ENCODE measurements at places on chromosomes 2 and 18.

DNA sequence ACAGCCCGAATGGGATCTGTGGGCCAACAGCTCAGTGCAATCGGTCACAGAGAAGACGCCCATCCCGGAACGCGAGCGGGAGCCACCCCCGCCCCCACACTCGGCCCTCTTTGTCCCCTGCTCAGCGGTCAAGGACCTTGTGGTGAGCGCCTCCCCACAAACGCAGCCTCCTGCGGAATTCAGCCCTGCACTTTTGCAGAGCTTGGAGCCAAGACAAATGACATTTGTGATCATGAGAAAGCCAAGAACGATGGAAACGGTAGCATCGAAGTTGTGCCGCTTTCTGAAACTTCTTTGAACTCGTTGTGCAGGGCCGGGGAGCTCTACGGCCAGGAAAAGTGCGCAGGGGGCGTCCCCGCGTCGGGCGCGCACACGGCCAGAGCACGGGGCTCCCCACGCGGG lies 6.7 kb upstream of the SALL3 start:
- DNase-seq: no peak

DNA sequence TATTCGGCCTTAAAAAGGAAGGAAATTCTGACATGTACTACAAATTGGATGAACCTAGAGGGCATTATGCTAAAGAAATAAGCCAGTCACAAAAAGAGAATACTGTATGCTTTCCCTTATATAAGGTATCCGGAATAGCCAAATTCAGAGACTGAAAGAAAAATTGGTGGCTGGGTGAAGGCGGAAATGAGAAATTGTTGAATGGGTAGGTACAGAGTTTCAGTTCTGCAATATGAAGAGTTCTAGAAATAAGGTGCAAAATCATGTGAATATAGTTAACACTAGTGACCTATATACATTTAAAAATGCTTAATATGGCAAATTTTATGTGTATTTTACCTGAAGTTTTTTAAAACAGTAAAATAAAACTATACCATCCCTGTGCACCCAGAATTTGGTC lies 43.1 kb downstream of the RMP24 start:
- DNase-seq: no peak

DNA sequence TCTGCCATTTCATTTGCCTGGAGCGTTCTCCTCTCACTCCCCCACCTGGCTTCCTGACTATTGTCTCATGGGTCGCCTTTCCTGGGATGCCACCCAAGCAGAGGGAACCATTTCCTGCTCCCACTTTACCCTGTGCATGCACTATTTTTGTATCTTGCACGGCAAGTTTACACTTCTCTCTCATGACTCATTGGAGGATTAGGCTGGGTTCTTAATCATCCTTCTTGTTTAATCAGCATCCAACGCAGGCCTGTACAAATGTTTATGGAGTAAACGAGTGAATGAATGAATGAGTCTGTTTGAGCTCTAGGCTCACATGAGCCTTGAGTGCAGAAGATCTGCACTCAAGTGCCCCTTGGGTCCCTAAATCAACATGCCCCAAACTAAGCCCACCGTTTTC lies 3.8 kb upstream of the ARHGAP25 start:
- no peak for DNase-seq

- DNase-seq: no peak
Measured at GRCh38 chr2:14015113-14015630, 617.3 kb upstream of the LRATD1 start.

DNA sequence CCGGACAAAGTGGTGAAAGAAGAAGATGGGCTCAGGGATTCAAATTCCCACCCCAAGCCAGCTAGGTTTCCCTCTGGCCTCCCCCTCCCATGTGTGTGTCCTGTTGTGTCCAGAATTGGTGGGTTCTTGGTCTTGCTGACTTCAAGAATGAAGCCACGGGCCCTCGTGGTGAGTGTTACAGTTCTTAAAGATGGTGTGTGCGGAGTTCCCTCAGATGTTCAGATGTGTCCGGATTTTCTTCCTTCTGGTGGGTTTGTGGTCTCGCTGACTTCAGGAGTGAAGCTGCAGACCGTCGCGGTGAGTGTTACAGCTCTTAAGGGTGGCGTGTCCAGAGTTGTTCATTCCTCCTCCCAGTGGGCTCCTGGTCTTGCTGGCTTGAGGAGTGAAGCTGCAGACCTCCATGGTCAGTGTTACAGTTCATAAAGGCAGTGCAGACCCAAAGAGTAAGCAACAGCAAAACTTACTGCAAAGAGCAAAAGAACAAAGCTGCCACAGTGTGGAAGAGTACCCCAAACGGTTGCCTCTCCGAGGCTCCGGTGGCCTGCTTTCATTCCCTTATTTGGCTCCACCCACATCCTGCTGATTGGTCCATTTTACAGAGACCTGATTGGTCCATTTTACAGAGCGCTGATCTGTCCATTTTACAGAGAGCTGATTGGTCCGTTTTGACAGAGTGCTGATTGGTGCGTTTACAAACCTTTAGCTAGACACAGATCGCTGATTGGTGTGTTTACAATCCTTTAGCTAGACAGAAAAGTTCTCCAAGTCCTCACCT lies 37.7 kb upstream of the KLF11 start:
- DNase-seq: no peak

DNA sequence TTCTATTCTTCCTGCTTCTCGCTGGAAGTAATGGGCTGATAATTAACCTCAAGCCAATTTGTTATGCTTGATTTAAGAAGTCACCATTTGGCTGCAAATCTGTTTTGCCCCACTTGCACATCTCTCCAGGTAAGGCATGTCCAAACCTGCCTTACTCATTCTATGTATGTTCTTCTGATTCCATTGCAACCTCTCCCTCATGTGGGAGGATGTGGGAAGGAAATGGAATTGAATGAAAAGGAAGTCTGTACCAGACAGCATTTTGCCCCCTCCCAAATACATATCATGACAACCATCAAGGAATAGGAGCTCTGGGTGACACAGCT lies 131.7 kb downstream of the NRP2 start:
- DNase-seq: no peak

DNA sequence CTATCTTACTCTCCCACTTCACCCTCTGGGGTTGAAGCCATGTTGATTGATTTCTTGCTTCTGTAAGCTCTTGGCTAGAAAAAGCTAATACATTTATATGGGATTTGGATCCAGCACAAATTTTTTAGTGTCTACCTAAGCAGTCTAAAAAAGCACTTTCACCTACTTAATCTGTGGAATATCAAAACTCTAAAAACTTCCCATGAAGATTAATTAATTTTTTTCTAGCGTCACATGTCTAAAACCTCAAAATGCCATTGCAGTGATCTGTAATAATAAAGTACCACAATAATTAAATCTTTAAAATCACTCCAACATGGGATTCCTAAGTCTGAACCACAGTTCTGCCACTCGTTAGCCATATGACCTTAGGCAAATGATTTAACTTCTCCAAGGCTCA lies 180.1 kb downstream of the EN1 start:
- no peak for DNase-seq

DNA sequence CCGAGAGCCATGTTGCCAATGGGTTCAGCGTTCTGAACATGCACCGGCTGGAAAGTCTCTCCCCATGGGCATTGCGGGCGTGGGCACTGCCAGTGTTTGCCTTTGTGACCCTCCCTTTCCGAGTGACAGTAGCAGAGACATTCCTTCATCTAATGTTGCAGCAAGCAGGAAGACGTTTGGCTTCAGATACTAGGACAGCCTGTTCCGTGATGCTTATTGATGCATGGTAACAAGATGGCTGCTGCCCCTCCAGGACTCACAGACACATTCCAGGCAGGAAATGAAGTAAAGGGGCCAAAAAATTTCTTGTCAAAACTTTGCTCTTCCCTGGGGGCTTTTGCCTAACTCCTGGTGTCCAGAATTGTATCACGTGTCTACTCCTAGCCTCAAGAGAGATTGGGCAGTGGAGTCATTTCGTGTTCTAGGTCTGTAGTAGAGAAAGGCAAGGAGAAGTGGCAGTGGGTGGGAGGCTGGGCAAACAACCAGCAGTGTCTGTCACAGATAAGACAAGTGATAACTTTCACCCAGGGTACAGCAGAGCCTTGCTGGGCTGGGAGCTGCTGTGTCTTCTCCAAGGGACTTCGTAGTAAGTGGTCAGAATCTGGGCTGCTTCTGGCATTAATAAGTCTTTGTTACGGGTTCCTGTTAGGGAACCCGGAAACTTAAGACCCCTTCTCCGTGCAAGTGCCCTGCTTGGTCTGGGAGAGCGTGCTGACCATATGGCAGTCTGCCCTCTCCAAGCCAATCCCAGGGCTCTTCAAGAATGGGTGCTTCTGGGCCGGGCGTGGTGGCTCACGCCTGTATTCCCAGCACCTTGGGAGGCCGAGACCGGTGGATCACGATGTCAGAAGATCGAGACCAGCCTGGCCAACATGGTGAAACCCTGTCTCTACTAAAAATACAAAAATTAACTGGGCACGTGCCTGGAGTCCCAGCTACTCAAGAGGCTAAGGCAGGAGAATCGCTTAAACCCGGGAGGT lies 93.5 kb downstream of the TFCP2L1 start:
- no peak for DNase-seq

GRCh38 chr2:156472686-156473085 lies 36.5 kb downstream of the GPD2 start:
- DNase-seq: no peak

DNA sequence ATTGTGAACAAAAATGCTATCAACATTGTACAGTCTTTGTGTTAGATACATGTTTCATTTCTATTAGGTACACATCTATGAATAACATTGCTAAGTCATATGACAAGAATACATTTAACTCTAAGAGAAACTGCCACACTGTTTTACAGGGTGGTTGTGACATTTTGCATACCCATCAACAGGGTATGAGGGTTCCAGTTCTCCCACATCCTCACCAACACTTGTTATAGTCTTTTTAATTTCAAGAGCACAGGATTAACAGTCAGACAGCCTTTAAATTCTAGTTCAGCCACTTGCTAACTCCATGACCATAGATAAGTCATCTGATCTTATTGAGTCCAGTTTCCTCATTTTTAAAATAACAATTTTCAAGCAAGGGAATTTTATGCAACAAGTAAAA lies 92.5 kb upstream of the PPP1CB start:
- no peak for DNase-seq

DNA sequence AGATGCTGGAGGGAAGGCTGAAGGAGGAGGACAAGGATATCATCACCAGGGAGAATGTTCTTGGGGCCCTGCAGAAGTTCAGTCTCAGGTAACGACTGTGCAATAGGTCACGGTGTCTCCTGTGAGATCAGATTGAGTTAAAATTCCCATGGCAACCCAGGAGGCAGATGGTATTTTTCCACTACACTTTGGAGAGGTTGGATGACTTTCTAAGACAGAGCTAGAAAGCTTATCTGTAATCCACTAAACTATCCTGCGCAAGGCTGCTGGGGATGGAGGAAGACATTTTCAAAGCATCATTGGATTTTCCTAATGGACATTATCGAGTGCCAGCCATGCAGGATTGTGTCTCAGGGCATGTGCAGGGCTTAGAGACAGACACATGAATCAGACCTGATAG lies 74.6 kb downstream of the ARMC9 start:
- DNase-seq: no peak

DNA sequence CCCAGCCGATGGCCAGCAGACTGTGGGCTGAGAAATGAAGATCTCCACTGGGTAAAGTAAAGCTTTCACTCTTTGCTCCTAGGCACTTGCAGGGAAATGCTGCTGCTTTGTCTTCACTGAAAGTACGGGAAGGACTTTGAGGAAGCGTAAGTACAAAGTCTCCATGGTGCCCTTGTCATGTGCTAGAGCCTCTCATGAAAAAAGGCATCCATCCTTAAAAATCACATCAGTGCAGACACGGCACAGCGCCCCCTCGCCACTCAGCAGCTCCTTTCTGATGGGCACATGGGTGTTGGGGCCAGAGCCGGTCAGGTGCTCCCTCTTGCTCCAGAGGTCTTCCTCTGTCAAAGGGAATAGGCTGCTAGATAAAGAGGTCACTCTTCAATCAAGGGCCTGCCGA lies 109.0 kb upstream of the STPG4 start:
- no peak for DNase-seq

DNA sequence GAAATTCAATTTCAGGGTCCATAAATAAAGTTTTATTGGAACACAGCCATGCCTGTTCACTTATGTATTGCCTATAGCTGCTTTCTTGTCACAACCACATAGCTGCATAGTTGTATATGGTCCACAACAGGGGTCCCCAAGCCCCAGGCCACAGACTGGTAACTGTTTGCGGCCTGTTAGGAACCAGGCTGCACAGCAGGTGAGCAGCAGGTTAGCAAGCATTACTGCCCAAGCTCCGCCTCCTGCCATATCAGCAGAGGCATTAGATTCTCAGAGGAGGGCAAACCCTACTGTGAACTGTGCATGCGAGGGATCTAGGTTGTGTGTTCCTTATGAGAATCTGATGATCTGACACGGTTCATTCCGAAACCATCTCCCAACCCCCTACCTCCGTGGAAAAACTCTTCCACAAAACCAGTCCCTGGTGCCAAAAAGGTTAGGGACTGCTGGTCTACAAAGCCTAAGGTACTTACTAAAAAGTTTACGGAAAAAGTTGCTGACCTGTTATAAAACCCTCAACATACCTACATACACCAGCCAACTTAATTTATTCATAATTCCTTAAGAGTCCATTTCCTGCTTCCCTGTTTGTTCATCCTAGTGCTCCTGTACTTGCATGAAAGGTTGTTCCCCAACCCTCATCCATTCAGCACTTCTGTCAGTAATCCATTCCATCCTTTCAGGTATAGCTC lies 40.1 kb downstream of the NDUFAF7 start:
- DNase-seq: no peak

- DNase-seq: no peak
Measured at GRCh38 chr2:229501051-229501794, 213.1 kb downstream of the DNER start.

- DNase-seq: no peak
Measured at GRCh38 chr2:20429528-20429927, 17.3 kb upstream of the RHOB start.

- DNase-seq: no peak
Measured at GRCh38 chr2:160266037-160266551, 66.0 kb upstream of the ITGB6 start.

GRCh38 chr2:116510117-116510671 lies 1304.3 kb upstream of the DDX18 start:
- DNase-seq: peak; percentile 25

DNA sequence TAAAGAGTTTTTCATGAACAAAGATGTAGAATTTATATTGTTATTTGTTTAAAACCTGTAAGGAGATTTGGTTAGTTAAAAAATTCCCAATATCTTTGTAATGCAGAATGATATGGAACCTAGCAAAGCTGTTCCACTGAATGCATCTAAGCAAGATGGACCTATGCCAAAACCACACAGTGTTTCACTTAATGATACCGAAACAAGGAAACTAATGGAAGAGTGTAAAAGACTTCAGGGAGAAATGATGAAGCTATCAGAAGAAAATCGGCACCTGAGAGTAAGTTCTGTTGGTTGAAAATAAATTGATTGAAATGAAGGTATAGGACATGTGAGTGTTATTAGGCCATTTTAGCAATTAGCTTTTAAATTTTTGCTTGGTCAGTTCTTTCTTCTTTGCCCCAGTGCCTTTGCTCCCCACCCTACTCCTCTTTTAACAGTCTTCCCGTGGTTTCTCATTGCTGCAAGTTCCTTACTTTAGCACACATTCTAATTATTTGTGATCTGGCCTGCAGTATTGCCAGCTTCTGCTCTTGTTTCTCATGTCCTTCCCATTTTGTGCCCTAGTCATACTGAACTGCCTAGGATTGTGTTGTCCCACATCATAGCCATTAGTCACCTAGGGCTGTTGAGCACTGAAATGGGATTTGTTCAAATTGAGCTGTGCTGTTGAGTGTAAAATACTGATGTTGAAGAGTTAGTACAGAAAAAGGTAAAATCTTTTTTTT lies 36.6 kb downstream of the VAPA start:
- no peak for DNase-seq
